Activated CD4-positive, alpha-beta T cell treated with anti-CD3 and anti-CD28 coated beads, Interleukin-2, amount 50 U/mL, for 24 hours (primary cell): ENCODE measurements at places on chromosomes 12 and 14.
A peak's percentile ranks its signal among the peaks of the same experiment; 100 is the strongest.

DNA sequence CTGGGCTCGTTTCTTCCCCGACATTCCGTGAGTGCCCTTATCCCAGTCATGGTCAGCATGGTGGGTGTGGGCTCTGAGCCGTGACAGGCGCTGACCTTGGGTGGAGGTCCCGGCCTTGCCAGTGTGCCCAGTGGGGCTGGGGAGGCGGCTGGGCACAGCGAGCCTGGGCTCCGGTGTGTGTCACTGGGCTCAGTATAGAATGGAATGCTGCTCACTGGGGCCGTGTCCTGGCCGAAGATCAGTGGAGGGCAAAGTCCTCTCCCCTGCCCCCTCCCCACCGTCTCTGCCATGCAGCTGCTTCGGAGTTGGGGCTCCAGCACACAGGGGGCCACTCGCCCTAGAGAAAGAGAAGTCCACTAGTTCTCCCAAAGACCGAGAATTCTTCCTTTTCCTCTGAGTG is 164.4 kb downstream of the TSPAN9 start:
- DNase-seq = no peak

DNA sequence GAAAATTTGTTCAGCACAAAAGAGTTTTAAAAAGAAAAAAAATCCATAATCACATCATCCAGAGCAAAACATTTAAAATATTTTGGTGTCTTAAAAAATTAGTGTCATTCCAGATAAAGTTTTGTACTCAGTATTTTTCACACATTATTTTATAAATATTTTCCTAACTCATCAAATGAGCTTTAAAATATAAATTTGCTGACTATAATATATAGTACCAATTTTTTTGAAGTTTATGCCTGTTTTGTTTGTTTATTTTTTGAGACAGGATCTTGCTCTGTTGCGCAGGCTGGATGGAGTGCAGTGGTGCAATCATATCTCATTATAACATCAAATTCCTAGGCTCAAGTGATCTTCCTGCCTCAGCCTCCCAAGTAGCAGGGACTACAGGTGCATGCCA is 164.1 kb downstream of the SLC41A2 start:
- no peak for DNase-seq

- DNase-seq = no peak
Measured at GRCh38 chr14:61575126-61575525, 120.2 kb upstream of the HIF1A start.

DNA sequence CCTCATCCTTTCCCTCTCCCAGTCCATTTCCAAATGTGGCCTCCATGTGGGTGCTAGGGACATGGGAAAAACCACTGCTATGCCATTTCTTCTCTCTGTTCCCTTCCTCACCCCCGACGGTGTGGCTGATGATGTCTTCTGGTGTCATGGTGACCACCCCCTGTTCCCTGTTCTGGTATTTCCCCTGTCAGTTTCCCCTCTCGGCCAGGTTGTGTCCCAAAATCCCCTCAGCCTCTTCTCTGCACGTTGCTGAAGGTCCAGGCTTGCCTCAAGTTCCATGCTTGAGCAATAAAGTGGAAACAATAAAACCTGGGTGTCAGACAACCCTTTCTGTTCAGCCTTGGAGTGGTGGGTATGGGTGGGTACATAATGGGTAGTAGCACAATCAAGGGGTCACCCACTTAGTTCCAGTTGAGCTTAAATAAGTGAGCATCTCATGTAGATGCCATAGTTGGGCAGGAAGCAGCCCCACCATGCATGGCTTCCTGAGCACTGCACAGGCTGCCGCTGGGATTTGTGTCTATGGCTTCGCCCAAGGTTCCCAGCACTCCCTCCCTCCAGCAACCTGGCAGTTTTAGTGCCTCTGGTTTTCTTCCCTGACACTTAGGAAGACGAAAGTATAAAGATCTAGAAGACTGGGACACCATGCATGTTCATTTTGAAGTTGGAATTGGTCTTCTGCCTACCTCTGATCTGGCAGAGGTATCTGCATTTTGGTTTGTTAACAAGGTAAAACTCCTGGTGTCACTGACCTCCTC is 8.7 kb upstream of the ITFG2 start:
- no peak for DNase-seq

DNA sequence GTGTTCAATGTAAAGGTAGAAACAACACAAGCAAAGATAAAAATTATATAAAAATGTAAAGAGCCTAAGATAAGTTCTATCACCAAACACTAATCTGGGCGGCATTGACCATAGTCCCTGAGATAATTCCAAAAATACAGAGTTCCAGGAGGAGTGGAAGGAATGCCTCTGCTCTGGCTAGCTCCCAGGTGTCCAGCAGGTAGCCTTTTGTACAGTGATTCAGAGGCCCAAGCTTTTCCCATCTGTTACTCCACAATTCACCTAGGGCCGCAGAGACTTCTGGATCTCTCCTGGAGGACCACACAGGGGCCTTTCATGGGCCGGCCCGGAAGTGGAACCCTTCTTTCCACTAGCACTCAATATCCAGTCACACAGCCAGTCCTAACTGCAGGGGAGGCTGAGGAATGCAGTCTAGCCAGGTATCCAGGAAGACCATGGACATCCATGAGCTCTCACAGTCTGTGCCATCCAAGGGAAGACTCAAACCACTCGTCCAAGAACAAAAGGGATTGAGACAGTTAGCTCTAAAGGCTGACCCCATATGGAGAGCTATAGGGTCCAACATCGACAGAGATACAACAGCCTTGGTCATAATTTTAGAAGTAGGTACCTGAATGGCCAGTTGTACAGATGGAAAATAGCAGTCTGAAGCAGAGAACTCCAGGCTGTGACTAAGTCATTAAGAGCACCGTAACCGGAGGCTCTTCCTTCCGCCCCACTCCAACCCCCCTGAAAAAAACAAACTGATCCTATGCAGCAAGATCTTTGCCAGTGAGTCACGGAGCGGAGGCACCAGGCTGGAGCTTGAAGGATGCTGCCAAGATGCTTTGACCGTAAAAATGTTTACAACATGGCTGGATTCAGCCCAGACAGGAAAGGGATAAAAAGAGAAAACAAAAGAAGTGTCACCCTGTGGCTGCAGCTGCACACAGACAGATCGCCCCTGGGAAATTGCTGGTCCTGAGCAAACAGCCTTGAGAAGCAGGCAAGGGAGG is 204.8 kb downstream of the NUAK1 start:
- no peak for DNase-seq

GRCh38 chr14:75831952-75832351 is 149.8 kb downstream of the TGFB3 start:
- DNase-seq = no peak

GRCh38 chr14:101824339-101824727 is 62.8 kb downstream of the PPP2R5C start:
- no peak for DNase-seq

DNA sequence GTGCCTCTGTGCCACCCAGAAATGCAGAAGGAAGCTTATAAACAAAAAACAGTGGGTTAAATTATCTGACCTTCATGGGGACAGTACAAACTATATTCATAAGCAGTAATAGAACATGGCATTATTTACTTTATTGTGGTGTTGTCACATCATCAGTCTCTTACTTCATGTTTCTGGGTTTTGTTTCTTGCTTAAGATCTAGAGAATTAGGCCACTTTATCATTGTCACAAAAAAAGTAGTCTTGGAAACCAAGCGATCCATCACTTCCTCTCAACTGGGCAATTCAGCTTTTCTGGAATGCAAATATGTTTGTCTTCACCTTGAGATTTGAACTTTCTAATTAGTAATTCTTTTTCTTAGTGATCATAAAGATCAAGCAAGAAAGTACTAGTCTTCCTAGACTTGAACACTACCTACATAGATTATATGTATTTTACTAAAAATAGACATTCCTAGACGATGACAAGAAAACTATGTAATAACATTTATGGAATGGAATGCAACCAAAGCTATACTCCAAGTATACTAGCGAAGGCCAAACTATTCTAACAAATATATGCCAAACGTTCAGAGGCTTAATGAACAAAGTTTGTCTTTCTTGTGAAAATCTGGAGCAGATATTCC is 363.4 kb downstream of the DAD1 start:
- DNase-seq = no peak

DNA sequence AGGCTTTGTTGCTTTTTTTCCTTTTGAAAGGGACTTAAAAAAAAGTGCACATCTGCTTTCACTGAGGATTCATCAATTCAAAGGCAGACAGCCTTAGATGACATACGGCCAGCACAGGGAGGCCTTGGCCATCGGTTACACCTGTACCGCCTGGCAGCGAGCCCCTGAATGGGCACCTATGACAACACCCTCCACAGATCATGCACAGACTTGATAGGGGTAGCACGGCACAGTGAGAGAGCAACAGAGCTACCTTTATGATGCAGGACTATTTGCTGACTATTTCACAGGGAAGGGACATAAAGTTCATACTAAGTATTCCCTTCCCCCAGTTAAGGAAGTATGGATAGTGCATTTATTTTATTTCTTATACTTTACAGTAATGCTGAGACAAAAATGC is 137.9 kb upstream of the ARID2 start:
- DNase-seq = no peak

DNA sequence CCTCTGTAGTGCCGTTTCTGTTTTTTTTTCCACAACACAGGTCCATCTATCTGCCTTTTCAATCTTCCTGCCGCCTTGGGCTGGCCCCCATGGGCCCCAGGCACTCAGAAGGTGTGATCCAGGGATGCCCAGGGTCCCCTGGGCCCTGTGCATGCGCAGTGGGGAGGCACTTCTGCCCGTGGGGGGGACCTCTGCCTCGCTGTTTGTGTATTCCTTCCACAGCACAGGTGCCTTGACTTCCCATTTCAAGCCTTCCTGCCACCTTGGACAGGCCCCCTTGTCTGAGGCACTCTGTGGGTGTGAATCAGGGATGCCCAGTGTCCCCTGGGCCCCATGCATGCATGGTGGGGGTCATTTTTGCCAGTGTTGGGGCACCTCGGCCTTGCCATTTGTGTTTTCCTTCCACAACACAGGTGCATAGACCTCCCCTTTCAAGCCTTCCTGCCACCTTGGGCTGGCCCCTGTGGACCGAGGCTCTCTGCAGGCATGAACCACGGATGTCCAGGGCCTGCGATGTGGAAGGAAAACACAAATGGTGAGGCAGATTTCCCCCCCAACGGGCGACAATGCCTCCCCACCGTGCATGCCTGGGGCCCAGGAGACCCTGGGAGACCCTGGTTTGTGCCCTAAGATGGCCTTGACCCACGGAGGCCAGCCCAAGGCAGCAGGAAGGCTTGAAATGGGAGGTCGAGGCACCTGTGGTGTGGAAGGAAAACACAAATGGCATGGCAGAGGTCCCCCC is 366.5 kb downstream of the ALG10 start:
- no peak for DNase-seq

DNA sequence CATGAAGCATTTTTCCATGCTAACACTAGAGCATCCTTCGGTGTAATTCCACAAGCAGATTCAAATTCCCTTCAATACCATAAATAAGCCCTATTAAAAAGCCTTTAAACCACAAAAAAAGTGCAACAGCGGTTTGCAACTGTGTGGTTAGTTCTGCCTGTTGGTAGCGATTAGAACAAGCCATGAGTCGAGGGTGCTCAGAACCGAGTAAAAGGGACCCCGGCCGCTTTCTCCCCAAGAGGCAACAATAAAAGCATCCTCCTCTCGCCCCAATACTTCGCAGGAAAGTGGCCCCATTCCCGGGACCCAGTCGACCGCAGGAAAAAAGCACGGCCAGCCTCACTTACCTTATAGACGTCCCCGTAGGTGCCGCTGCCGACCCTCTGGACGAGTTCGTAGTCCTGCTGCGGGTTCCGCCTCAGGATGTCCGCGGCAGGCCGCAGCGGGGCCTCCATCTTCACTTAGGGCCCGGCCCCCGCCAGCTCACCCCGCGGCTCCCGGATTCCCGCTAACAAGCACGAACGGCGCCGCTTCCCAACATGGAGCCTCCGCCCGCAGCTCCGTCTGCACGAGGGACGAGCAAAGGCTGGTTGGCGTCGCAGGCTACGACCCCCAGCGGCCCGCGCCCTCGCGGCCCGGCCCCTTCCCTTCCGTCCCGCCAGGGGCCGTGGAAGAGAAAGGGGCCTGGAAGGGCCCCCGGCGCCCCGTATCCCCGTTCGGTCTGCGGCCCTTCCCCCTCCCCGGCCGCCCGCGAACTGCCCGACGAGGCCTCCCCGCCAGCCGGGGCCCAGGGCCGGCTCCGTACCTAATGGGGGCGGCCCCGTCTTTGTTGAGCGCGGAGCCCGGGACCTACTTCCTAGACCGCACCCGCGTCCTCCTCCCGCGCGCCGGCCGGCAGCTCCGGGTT is 521 bp downstream of the MAP4K5 start:
- peak; percentile 29 for DNase-seq

DNA sequence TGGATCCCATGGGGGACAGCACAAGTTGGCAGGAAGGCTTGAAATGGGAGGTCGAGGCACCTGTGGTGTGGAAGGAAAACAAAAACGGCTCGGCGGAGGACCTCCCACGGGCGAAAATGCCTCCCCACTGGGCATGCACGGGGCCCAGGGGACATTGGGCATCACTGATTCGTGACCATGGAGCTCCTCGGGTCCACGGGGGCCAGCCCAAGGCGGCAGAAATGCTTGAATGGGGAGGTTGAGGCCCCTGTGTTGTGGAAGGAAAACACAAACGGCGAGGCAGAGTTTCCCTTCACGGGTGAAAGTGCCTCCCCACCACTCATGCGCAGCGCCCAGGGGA is 376.0 kb downstream of the ALG10 start:
- DNase-seq = no peak

- no peak for DNase-seq
Measured at GRCh38 chr14:56686416-56686815, 106.8 kb downstream of the TMEM260 start.

DNA sequence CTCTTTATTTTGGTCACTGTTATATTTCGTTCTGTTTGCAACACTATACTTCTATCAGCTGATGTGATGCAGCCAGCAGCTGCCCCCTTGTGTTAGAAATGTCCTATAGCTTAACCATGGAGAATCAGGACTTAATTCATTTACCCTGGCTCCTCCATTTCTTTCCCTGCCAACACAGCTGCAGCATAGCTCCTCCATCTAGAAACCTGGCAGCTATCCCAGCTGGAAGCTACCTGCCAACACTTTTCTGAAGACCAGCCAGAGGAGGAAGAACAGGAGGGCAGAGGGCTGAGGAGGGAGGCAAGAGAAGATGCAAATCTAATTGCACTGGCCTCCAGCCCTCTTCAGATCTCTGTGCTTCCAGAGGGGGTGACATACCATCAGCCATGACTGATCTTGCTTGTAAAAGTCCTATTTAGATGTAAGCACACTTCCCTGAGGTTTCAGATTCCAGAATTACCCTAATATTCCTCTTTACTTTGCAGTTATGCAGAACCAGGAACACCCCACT is 156.8 kb upstream of the TMEM260 start:
- no peak for DNase-seq
